ENCODE measurements at places on chromosomes 12 and 14.

DNA sequence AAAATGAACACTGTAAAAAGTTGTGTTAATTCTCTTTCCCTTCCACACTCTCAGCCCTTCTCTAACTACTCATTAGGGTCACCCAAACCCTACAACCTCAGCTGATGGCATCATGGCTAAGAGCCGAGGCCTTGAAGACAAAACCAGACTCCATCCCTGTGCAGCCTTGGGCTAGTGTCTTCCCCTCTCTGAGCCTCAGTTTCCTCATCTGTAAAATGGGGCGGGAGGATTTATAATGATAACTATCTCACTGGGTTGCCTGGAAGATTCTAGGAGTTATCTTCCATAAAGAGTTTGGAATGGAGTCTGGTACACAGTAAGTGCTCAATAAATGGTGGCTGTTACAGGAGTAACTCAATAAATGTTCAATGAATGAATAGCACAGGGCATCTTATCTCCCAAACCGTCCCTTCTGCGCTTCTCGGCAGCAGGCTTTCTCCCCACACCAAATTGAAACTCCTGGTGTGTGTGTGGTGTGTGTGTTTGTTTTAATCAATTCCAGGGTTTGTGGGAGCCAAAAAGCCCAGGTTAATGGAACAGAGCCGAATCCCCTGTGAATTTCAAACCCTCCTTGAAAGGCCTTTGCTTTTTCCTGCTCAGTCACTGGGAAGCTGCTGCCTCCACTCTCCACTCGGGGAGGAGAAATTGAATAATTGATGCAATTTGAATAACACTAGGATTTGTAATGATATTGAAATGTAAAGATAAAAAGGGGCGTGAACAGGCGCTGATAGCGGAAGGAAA, 61.2 kb upstream of the FAM222A start:
- DNase-seq = no peak

DNA sequence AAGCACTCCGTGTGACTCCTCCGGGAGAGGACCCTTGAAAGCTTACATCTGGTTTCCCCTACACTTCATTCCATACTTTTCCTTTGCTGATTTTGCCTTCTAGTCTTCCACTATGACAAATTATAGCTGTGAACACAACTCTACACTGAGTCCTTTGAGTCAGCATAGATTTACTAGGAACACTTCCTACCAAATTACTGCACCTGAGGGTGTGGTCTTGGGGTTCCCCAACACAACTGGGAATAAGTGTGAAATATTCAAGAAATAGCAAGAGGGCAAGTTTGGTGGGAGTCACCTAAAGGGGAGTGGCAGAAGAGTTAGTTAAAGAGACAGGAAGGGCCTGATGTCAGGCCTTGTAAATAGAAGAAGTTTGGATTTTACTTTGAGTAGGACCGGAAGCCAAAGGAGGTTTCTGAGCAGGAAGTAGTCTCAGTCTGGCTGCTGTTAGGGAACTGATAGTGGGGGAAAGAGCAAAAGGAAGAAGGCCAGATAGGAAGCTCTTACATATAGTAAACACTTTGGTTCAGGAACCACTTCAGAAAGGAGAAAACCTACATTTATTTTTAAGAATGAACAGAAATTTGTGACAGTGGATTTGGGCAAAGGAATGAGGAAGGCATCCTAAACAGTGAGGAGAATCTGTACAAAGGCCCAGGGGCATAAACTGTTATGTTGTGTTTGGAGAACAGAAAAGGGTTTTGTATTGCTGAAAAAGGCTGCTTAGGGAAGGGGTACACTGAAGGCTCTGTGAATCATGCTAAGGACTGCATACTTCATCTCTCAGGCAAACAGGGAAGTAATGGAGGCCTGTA, 14.2 kb downstream of the SEL1L start:
- DNase-seq = no peak

- DNase-seq = no peak
Observed at GRCh38 chr12:98945864-98946263, 300.8 kb downstream of the APAF1 start.

DNA sequence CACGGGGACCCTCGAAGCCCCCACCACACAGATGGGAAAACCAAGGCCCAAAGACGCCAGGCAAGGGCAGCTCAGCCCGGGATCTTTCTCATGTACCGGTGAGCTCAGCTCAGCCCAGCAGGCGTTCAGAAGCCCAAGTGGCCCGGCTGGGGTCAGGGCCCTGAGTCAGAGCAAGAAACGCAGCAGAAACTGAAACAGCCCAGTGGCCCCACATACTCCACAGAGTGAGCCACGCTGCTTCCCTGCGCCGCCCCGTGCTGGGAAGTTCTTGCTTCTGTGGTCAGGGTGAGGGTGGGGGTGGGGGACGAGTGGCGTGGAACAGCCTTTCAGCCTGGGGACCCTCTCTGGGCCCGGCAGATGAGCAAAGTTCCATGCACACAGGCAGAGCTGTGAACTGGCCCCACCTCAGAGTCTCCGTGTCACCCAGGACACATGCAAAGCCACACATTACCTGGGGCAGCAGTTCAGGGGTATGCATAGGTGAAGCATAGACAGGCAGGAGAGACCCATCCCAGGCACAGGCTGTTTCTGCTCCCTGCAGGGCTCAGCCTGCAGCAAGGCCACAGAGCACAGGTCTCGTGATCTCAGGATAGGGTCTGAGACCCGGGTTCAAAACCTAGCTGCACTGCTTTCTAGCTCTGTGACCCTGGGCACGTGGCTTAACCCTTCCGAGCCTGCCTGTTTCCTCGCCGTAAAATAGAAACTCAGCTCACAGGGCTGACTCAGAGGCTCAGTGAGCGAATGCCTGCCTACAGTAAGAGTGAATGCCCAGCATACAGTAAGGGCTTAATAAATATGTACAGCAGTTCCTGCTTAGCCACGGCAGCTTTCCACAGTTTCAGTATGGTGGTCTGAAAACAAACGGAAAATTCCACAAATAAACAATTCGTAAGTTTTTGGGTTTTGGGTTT, 21.6 kb downstream of the NCOR2 start:
- DNase-seq = no peak

GRCh38 chr12:112615196-112615595, 176.4 kb upstream of the RPH3A start:
- DNase-seq = no peak
